Amniotic stem cell (primary cell): ENCODE measurements at places on chromosomes 11 and 22.

GRCh38 chr11:130070846-130071200 lies 1.1 kb downstream of the APLP2 start:
- no peak for DNase-seq

- DNase-seq: peak; percentile 20
Measured at GRCh38 chr11:35304386-35304775, 115.0 kb downstream of the SLC1A2 start.

- no peak for DNase-seq
Measured at GRCh38 chr11:134071306-134071705, 2.4 kb downstream of the JAM3 start.

- no peak for DNase-seq
Measured at GRCh38 chr11:119856681-119857485, 127.9 kb upstream of the NECTIN1 start.

- DNase-seq: no peak
Measured at GRCh38 chr22:20354238-20354975, 34.5 kb upstream of the DGCR6L start.

- no peak for DNase-seq
Measured at GRCh38 chr11:115891581-115891980, 387.4 kb upstream of the CADM1 start.

DNA sequence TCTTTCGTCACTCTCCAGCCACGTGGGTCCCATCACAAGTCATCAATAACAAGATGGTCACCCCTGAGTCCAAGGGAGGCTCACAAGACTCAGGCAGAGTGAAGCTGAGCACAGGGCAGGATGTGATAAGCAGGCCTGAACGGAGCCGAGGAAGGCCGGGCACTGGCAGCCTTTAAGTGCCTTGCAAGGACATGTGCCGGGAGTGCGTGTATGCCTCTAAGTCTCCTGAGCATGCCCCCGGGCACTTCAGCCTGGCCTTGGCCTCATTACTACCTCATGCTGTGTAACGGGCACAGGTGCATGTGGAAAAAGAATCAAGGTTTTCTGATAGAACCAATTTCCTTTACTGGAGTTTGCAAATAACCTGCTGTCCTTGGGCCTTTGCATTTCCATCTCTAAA lies 55.8 kb downstream of the UBASH3B start:
- DNase-seq: no peak

DNA sequence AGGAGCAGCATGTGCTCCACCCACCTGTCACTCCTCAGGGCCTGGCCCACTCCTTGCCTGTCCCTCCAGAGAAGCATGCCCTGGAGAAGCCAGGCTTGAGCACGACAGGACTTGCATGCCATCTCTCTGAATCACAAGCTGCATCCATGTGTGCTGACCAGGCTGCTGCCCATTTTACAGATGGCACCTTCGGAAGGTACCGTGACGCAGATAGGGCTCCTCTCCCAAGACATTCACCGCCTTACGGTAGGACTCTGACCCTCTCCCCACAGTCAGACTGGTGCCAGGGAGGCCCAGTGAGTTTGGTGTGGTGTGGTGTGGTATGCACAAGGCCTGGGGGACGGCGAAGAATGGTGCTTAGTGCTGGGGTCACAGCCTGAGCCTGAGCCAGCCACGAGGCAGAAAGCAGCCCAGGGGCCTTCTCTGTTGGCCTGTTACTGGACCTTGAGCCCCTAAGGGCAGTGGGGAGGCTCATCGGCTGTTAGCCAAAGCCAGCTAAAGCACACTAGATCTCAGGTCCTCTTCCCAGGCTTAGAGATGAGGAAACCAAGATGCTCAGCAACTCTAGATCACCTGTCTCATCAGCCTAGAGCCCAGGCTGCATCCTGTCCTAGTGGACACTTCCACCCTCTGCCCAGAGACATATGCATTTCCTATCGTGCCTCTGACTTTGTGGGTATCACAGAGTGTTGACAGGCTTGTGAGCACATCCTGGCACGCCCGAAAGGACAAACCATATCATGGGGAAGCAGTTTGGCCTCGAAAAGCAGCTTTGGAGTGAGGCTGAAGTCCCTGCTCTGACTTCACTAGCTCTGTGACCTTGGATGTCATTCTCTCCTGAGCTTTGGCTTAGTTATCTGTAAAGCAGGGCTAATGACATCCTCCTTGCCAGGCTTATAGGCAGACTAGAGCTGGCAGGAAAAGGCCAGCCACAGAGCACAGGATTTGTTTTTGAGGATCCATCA lies 17.8 kb downstream of the CYB5R2 start:
- no peak for DNase-seq

GRCh38 chr22:25080855-25081254 lies 118.8 kb upstream of the CRYBB3 start:
- no peak for DNase-seq

- DNase-seq: no peak
Measured at GRCh38 chr11:105449100-105449734, 160.7 kb upstream of the GRIA4 start.
